AML-193 (cell line): ENCODE measurements at places on chromosomes 12 and 14.

GRCh38 chr14:90426031-90426540 is 29.3 kb downstream of the CALM1 start:
- no peak for DNase-seq

- DNase-seq: no peak
These were observed 72.9 kb upstream of the ST8SIA1 start for GRCh38 chr12:22407397-22407796.

DNA sequence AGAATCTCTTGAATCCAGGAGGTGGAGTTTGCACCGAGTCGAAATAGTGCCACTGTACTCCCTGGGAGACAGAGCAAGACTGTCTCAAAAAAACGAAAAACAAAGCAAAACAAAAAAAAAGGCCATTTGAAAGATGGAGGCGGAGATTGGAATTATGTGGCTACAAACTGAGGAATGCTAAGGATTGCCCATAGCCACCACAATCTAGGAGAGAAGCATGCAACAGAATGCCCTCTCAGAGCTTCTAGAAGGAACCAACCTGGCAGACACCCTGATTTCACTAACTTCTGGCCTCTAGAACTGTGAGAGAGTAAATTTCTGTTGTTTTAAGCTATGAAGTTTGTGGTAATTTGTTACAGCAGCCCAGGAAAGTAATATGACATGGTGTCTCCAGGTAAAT is 50.1 kb upstream of the LIMA1 start:
- no peak for DNase-seq

GRCh38 chr12:6614513-6615172 is 7.5 kb upstream of the CHD4 start:
- no peak for DNase-seq

GRCh38 chr12:111605911-111606766 is 7.0 kb upstream of the ATXN2 start:
- DNase-seq: no peak

GRCh38 chr14:91233936-91234790 is 10.3 kb downstream of the GPR68 start:
- no peak for DNase-seq

DNA sequence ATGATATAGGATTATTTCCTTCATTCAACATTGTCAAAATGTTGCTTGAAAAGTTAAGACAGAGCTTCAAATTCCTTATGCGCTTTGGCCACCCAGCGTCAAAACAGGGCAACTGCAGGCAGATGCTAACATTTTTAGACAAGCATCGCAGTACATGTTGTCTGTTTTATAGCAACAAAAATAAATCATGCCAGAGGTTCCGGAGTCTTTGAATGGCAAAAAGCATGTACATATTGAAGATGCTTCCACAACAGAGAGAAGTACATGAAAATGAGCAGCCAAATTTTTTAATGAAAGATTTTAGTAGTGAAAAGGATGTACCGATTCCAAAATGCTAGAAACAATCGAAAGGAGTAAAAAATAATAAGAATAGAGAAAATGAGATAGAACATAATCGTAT is 49.8 kb upstream of the USP15 start:
- DNase-seq: peak; percentile 56

GRCh38 chr14:69648480-69649451 is 37.4 kb downstream of the SUSD6 start:
- no peak for DNase-seq
